IMR-90 (cell line): ENCODE measurements at places on chromosomes 5 and 9. TPM values are rescaled to one million over a fixed set of nuclear protein-coding genes. Genes with fewer than 3 reads are reported as not detected.

DNA sequence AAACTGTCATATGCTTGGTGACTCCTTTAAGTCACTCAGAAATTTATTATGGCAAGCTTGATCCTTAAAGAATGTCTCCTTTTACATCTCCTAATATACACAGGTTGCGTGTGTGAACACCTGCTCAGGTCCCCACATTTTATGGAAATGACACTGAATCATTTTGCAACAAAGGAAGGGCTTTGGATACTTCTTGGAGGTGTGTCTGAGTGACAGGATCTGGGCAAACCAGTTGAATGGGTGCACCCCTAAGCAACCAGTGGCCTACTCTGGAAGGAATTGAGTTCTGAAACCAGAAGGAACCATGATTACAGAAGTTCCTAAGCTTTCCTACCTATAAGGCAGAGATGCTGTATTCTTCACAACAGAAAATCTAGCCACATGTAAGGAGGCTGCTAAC, 483.9 kb upstream of the KLF4 start:
- no peak for DNase-seq

DNA sequence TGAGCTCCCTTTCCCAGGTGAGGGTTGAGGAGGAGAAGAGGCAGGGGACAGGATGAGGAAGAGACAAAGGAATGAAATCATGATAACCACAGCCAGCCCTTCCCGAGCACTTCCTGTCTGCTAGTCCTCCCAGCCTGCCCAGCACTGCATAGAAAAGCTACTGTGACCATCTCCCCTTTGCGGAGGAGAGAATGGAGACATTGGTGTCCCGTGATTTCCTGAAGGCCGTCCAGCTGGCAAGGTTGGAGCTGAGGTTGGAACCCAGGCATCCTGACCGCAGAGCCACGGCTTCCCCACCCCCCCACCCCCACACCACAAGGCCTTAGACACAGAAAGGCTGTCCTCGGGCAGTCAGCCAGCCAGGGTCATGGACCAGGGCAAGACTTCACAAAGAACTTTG, 131.1 kb upstream of the ICE1 start:
- no peak for DNase-seq

DNA sequence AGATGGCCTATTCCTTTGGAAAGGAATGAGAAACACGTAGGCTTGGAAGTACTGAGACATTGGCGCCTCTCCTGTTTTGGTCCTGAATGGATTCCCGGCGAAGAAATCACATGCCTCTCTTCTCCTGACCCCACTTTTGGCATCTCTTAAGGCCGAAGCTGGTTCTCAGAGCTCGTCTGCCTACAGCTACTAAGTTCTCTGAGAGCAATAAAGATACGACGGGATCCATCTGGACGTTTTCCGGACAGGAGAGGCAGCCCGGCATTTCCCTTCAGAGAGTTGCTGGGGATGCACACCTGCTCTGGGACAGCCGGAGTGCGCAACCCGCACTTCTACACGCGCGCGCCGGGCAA, 336.8 kb upstream of the PUM3 start:
- DNase-seq: no peak

DNA sequence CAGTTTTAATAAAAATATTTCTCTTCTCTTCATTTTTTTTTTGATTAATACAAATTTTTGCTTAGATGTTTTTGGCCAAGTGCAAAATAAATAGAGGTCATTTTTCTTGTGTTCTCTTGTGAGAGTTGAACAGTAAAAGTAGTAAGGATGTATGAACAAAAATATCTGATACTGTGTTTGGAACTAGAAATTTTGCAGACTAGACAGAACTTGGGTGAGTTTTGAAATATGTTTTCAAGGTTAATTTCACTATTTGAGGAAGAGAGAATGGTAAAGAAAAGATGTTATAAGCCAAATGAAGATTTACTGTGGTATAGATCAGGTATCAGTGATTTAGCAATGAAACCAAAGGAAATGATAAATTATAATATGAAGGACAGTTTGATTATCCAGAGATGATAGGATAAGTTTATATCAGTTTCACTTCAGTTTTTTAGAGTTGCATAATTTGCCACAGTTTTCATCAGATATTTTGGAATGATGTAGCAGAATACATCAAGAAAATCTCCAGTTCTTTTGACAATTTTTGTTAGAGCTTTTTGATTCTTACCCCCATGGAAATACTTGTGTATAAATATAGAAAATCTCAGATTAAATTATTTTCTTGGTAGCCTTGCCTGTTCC, 147.9 kb upstream of the VCAN start:
- no peak for DNase-seq

GRCh38 chr9:69363191-69363590, 38.2 kb downstream of the ENTREP1 start:
- no peak for DNase-seq

GRCh38 chr5:131661933-131662332, 26.9 kb upstream of the RAPGEF6 start:
- no peak for DNase-seq

DNA sequence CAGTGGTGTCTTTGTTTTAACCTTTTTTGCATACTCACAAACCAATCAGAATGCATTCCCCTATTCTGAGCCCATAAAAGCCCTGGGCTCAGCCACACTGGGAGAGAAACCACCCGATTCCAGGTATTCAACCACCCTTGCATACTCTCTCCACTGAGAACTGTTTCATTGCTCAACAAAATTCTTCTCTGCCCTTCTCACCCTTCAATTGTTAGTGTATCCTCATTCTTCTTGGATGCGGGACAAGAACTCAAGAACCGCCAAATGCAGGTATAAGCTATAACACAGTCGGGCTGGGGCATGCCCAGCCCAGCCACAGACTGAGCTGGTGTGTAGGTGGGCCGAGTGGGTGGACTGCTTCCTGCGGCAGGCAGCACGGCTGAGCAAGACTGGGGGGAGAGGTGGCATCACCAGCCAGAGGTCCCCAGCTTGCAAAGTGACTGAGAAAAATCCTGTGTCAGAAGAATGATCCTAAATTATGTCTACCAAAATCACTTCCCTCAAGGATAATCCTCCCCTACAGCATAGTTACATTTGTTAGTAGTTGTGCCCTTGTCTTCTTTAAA, 141.0 kb downstream of the SSBP2 start:
- DNase-seq: no peak

- no peak for DNase-seq
Observed at GRCh38 chr5:6543830-6544560, 88.8 kb downstream of the NSUN2 start.

- DNase-seq: no peak
Observed at GRCh38 chr9:134612715-134613114, 28.9 kb upstream of the COL5A1 start.

DNA sequence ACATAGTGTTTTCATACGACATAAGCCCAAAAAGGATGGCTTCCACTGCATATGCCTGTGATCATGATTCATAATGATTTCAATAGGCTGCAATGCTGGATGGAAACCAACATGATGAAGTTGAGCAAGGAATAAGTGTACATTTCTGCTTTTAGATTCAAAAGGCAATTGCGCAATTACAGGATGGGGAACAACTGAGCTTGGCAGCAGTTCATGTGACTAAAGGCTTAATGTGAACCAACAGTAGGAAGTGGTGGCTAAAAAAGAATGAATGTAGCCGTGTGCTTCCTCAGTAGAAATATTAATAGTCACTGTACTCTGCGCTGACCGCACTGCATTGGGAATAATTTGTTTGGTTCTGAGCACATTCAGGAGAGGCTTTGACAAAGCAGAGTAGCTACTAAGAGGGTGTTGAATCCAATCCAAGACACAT, 51.2 kb downstream of the SLC1A3 start:
- DNase-seq: peak; percentile 99

GRCh38 chr5:8081179-8081578, 212.2 kb downstream of the MTRR start:
- no peak for DNase-seq

ABLIM3 gene
- polyA plus RNA-seq: 69.9 and 71.1 TPM in 2 replicates

DNA sequence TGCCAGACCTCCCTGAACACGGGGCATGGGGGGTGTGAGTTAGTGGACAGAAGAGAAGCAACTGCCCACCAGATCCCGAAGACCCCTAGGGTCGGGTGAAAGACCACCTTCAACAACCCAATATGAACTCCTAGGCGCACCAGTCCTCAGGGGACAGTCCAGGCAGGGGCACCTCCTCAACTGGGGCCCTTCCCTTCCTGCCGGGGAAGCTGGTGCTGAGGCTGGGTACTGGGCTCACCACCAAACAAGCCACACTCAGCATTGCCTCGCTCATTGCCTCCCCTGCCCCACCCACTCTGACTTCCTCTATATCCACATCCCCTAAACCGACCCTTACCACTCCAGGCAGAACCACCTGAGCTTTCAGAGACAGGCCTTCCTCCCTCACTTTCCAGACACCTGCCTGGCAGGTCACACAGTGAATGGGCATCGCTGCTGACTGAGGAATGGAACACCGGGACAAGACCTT, 42.5 kb downstream of the SEMA4D start:
- DNase-seq: no peak

CATSPER3 gene
- polyA plus RNA-seq: 0.12 TPM in 1 of 2 replicates, not detected in the other

DPYSL3 gene
- polyA plus RNA-seq: 60.9 and 66.4 TPM in 2 replicates

DNA sequence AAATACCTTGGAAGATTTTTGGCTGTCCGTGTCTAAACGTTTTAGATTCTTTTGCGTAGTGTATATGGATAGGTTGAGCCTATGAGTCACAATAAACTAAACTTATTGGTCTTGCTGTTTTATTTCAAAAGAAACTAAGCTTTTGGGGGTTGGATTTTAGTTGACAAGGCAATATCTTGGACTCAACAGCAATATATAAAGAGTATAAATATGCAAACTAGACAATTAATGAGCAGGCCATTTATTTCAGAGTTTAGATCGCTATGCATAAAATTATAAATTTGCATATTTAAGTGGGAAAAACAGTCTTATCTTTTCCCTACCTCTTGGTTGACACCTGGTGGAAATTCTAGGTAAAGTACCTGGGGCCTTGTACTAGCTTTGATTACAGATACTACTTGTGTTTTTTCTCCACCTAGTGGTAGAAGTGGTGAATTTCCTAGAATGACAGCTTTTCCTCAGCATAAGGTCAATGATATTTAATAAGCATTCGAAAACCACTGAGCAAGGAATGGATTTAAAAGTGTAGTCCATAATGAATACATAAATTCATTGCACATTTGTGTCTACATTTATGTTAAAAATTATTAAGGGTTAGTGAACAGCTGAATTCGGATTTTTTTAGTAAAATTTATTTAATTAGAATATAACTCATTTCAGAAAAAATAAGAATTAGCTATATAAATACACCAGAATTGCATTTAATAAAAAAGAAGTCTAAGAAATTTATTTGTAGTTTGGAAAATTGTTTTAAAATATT, 1.7 kb upstream of the ARRDC3 start:
- DNase-seq: peak; percentile 91

GRCh38 chr5:142176255-142176654, 67.7 kb downstream of the NDFIP1 start:
- no peak for DNase-seq

PCDHGB3 gene
- 3.3 and 3.4 TPM in 2 replicates for polyA plus RNA-seq

DNA sequence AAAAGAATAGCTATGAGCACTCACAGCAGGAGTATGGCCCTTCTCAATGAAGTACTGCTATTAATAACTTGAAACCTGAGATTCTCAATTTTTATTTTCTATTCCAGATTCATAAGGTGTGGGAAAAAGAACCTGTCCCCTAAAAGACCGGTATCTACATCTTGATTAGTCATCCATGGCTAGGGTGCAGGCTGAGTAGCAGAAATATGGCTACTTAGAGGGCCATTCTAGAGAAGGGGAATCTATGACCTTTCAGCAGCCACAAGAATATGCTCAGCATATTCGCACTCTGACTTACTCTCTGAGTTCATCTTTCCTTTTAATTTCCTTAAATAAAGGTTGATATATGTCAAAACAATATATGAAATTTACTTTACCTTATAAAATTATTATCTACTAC, 27.7 kb downstream of the WDR36 start:
- no peak for DNase-seq

GRCh38 chr5:149733129-149733900, 3.2 kb downstream of the PPARGC1B start:
- no peak for DNase-seq

GRCh38 chr5:35473589-35473988, 144.1 kb upstream of the SPEF2 start:
- DNase-seq: no peak

DNA sequence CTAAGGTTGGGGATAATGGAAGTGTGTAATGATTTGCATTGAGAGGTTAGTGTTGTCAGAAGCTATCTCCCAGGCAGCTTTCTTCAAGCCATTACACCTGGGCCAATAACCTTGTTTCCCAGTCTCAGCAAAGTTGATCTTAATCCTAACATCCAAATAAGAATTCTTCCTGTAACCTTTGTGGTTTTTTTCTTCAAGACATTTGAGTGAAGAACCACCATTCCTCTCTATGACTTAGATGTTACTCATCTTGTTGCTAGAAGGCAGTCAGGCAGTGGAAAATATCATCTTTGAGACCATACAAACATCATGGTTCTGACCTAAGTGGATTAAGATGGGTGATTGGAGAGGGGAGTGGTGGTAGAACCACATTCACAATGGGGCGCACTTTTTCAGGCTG, 103.5 kb downstream of the NDUFAF2 start:
- DNase-seq: peak; percentile 92

GRCh38 chr5:108661590-108662219, 86.0 kb upstream of the FER start:
- peak; percentile 47 for DNase-seq

BTNL3 gene
- not detected in 2 replicates for polyA plus RNA-seq

DNA sequence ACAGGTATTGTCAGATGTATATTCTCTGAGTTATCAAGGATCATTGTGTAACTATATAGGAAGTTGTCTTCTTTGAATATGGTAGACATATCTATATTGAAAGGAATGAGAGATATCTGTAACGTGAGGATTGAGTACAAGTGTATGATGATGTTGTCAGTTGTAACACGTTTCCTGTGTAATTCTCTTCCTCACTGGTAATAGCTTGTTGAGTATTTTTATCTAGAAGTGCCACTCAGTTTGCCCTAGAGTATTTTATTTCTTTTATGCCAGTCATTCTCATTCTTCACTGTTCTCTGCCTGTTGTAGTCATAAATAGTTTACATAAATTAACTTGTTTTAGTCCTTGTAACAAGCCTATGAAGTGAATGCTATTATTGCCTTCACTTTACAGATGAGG, 172.1 kb downstream of the BAAT start:
- no peak for DNase-seq

DNA sequence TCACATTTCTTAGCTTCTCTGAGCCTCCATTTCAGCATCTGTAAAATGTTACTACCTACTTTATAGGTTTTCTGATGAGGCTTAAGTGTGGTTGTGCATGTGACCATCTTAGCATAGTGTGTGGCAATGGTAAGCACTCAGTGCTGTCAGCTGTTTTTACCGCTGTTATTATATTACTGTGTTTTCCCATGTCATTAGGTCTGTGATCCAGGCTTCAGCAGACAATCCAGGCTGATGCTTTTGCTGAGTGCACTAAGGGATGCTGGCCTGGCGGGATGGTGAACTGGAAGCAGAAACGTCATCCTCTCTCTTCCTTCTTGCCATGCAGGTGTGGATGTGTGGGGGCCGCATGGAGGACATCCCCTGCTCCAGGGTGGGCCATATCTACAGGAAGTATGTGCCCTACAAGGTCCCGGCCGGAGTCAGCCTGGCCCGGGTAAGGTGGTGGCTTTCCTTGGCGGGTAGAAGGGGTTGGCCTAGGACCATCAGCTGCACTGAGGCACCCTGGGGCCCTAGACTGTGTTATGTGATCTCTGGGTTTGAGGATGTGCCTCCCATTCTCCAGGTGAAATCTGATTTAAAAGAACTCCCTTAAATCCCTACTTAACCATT, 41.9 kb upstream of the SAP30L start:
- no peak for DNase-seq
